ENCODE measurements at places on chromosomes 11 and 22.

GRCh38 chr22:20131597-20131858, at the start of gene ZDHHC8:
ZDHHC8 (plus strand) TSS chr22:20131804; CDS start chr22:20131948, 144 bp downstream.
- peak; percentile 38 for DNase-seq

GRCh38 chr11:95092549-95093324, 3.1 kb downstream of the ENDOD1 start:
- DNase-seq, result no peak

DNA sequence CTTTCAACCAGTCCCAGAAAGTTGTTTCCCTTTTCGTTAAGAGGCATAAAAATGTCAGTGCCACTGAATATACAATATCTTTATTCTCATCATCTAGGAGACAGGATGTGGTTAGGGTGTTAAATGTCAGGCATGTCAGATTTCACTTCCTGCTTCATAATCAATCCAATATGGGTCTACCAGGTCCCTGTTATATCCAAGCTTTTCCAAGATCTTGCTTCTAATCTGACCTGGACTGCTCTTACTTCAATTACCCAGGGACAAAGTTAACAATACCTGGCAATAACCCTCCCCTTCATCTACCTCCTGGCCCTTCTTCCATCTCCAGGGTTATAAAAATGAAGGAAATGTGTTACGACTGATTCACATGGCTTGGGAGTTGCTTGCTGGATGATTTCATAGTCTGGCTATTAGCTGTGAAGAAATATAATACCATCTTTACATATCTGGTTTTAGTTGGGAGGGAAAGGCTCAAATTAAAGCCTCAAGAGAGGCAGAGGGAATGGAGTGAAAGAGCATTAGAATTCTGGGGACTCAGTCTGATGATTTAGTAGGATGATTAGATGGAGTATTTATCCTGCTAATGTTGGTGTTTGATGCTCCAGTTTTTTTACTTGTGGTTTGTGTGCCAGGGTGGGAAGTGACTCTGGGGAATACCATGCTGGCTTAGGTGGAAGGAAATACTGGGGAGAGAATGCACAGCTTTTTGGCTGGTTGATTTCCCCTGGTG, 534.3 kb downstream of the ETS1 start:
- no peak for DNase-seq

GRCh38 chr11:125337836-125338834, 157.9 kb downstream of the FEZ1 start:
- DNase-seq, result no peak

GRCh38 chr22:30539368-30539767, 7.2 kb downstream of the SEC14L6 start:
- no peak for DNase-seq

DNA sequence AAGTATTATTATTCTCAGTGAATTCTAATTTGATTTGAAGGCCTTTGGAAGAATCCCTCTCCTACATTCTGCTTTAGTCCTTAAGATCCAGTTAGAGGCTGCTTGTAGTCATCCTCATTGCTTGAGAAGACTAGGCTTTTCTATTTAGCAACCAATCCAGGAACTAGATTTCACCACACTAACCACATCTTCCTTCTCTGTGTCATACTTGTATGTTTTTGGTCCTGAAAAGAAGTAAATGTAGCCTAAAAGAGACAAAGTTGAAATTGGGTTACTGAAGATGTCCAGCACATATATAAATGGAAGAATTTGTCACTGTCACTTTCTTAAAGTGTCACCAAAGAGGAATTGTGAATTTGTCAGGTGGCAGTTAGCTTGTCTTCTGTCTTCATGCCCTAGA, 46.6 kb upstream of the MMP7 start:
- DNase-seq, result no peak

DNA sequence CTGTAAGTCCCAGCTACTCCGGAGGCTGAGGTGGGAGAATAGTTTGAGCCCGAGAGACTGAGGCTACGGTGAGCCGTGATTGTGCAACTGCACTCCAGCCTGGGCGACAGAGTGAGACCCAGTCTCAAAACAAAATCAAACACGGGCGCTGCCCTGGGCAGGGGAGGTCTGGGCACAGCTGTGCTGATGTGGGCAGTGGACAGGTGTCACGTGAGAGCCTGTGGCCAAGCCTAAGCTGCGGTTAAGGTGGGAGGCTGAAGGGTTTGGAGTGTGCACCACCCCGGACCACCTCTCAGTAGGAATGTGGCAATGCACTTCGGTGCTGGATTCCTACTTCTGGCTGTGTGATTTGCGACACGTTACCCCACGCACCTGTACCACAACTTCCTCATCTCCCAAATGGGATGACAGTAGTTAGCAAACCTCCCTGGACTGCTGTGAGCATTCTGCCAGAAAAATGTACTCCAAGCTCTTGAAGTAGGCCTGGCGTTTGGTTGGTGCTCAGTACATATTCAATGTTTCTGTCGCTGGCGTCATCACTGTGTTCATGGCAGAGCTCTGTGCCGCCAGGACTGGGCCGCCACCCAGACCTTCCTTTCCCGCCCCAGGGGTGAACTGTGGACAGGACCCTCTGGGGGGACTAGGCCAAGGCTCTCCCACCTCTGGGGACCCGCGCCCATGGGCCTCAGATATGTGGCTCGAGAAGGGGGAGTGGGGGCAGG, 807 bp upstream of the ZNF74 start:
- no peak for DNase-seq

DNA sequence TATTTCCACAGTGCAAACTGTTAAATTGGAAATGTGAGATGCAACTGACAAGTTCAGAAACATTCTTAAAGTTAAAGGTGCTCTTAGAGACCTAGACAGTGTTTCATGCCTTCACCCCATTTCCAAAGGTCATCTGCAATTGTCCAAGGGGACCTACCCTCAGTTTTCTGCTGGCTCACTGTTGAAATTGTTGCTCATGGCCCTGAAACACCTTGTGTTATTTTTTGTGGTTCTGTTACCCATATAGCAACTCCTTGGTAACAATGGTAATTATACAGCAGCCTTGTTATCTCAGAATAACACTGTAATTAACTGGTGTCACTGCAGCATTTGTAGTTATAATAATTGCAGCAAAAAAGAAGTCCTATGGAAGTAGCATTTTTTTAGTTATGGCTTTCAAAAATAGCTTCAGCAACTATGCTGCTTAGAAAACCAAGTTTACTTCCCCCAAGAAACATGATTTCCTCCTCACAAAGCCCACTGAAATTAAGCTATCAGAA, 49.2 kb upstream of the CCDC34 start:
- DNase-seq, result no peak

GRCh38 chr22:18075720-18076497, 1.9 kb upstream of the PEX26 start:
- DNase-seq, result no peak

DNA sequence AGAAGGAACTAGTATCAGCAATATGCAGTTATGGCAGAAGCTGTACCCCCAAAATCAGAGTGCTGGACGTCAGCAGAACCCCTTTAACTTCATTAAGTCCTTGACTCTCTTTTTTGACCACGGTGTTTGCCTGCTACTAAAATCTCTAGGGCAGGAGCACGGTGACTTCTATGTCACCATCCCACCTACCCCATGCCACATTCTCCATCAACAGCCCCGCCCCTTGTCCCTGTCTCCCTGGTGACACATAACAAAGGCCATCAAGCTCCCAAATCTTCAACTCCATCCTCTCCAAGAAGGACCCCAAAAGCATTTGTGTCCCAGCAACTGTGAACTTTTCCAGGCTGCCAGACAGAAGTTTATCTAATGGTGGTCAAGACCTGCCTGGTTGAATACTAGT, 894 bp downstream of the ADA2 start:
- no peak for DNase-seq

GRCh38 chr11:79200398-79201070, 240.3 kb downstream of the TENM4 start:
- no peak for DNase-seq

Data from stimulated activated CD8-positive, alpha-beta memory T cell treated with anti-CD3 and anti-CD28 coated beads, Interleukin-12 subunit alpha, Interleukin-12 subunit beta, amount 100 ng/mL, for 4 hours (primary cell).